Daoy (cell line): ENCODE measurements at places on chromosomes 13 and 19. TPM values are rescaled to one million over a fixed set of nuclear protein-coding genes. Genes with fewer than 3 reads are reported as not detected.

- DNase-seq, result no peak
These were observed 14.1 kb upstream of the SPACA7 start for GRCh38 chr13:112362021-112362420.

- no peak for DNase-seq
These were observed 59.5 kb downstream of the KLF12 start for GRCh38 chr13:74074723-74075122.

Gene NANOS3
- 1.6 TPM in 1 of 2 replicates, not detected in the other for total RNA-seq

GRCh38 chr19:54792814-54793213, 10.6 kb upstream of the KIR2DL4 start:
- DNase-seq, result peak; percentile 34

- no peak for DNase-seq
These were observed 39.9 kb upstream of the VWA8 start for GRCh38 chr13:42000846-42001245.

GRCh38 chr19:2149980-2150793, 1.2 kb downstream of the AP3D1 start:
- DNase-seq, result peak; percentile 32

DNA sequence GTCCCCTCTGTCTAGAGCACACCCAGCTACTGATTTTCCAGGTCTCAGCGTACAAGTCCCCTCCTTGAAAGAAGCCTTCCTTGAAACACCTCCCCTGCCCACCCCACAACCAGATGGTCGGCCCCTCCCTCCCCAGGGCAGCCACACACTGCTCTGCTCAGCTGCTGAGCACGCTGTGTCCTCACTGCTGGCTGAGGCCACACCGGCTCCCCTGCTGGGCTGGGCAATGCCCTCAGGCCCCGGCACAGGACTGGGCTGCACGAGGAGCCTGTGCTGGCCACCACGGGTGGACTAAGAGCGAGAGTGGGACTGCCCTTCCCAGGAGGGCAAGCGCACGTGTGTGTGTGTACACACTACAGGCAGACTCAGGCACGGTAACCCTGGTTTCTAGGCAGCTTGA, 11.8 kb upstream of the RSPH6A start:
- no peak for DNase-seq

DNA sequence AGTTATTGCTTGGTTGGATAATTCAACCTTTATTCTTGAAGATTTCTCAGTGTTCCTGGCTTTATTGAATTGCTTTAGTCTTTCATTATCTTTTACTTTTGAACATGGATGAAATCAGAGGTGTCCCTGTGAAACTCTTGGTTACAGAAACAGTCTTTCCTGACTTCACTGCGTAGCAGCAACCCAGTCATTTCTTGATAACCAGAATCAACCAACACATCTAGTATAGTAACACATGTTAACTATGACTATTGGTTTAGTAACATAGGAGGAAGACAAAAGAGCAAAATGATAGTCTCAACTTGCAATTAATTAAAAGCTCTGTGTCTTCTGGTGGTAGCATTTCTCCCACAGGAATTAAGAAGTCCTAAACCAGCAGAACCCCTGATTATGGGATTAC, 393.6 kb downstream of the GPC5 start:
- no peak for DNase-seq

DNA sequence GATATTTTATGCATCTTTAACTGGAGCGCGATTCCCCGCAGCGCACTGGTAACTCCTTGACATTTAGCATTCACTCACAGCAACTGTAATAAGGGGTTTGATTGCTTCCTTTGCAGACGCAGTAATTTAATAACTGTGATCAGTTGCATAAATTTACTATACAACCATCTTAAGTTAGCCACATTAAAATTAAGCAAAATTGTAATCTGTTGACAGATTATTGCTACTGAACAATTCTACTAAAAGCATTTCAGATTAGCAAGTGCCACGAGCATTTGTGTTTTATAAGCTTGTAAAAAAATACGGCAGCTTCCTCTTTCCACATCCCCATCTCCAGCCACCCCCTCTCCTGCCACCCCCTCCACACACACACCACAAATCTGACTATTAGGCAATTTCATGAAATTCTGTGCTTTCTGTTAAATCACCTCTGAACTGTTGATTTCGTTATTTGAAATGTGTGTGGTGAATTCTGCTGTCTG, 44.4 kb downstream of the TSHZ3 start:
- no peak for DNase-seq

DNA sequence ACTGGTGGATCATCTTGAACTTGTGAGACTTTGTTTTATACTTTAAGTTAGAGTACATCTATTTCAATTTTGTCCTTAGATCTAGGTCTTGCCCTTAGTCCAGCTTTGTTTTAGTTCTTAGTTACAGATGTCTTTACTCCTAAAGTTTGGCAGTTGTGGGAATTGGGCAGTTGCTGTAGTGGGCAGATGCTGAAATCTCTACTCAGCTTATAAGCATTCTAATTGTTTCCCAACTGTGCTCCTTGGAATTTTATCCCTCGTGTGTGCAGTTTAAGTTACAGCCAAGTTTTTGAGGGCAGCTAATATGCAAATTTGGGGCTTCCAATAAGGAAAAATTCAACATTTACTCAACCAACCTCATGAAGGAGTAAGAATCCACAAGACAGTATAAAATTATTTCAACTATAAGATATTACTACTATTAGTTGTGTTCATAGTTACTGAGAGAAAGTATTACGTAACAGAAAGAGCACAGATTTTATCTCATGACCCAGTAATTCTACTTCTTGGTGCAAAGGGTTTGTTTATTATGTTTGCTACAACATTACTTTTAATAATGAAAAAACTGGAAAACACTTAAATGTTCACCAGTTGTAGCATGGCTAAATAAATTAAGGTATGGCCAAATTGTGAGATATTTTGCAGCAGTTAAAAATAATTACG, 32.9 kb downstream of the CCDC122 start:
- no peak for DNase-seq
